ENCODE measurements at places on chromosomes 5 and 9. TPM values are rescaled to one million over a fixed set of nuclear protein-coding genes. Genes with fewer than 3 reads are reported as not detected.

GRCh38 chr9:95058795-95059386 is 258.6 kb downstream of the FANCC start:
- no peak overlapping the region for H3K4me3 ChIP-seq
- no peaks in the 10 kb centered on the region for H3K27me3 ChIP-seq
- no peaks in the 10 kb centered on the region for H3K4me1 ChIP-seq
- DNase-seq, result no peak
- H3K36me3 ChIP-seq, result no peaks in the 10 kb centered on the region

DNA sequence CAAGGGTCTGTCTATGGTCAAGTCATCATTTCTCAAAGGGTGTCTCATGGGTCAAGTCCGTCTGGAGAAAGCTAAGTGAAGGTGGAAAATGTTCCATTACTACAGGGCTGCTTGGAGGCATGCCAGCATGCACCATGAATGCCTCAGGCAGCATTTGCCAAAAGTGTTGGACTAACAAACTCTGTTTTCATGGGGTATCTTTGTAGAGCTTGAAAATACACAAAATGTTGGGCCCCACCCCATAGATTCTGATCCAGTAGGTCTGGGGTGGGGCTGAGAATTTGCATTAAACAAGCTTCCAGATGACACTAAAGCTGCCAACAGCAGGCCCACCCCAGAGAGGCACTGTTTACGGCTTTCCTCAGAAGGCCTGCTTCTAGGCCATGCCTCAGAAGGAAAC is 75.0 kb upstream of the FRRS1L start:
- H3K4me1 ChIP-seq, result no peaks in the 10 kb centered on the region
- no peak for DNase-seq
- peaks cover 24% of the 10 kb centered on the region for H3K27me3 ChIP-seq
- no peak overlapping the region for H3K27ac ChIP-seq

Gene INSL6
- total RNA-seq, result not detected

GRCh38 chr9:137294681-137295237 is 7.3 kb downstream of the NRARP start:
- no peaks in the 10 kb centered on the region for H3K36me3 ChIP-seq
- H3K4me1 ChIP-seq, result peaks cover 8% of the 10 kb centered on the region
- no peak overlapping the region for H3K27ac ChIP-seq
- peak overlapping the region; percentile 47 for H3K4me3 ChIP-seq

- no peak for DNase-seq
- peaks cover 13% of the 10 kb centered on the region for H3K36me3 ChIP-seq
- no peak overlapping the region for H3K27ac ChIP-seq
- no peaks in the 10 kb centered on the region for H3K27me3 ChIP-seq
- H3K4me3 ChIP-seq, result no peak overlapping the region
Measured at GRCh38 chr5:81685471-81685870, 65.4 kb downstream of the SSBP2 start.

- no peak for DNase-seq
- H3K36me3 ChIP-seq, result no peaks in the 10 kb centered on the region
- no peak overlapping the region for H3K27ac ChIP-seq
- H3K4me1 ChIP-seq, result no peaks in the 10 kb centered on the region
- H3K27me3 ChIP-seq, result peaks cover 7% of the 10 kb centered on the region
- no peak overlapping the region for H3K4me3 ChIP-seq
Measured at GRCh38 chr5:98109561-98110006, 663.9 kb upstream of the RGMB start.

Gene PCDHGA7
- not detected for total RNA-seq

Measured in activated naive CD4-positive, alpha-beta T cell treated with anti-CD3 and anti-CD28 coated beads for 36 hours (primary cell).